Stimulated activated CD4-positive, alpha-beta T cell treated with anti-CD3 and anti-CD28 coated beads, TNF-alpha, amount 100 ng/mL, for 1 hour (primary cell): ENCODE measurements at places on chromosomes 12 and 14.

DNA sequence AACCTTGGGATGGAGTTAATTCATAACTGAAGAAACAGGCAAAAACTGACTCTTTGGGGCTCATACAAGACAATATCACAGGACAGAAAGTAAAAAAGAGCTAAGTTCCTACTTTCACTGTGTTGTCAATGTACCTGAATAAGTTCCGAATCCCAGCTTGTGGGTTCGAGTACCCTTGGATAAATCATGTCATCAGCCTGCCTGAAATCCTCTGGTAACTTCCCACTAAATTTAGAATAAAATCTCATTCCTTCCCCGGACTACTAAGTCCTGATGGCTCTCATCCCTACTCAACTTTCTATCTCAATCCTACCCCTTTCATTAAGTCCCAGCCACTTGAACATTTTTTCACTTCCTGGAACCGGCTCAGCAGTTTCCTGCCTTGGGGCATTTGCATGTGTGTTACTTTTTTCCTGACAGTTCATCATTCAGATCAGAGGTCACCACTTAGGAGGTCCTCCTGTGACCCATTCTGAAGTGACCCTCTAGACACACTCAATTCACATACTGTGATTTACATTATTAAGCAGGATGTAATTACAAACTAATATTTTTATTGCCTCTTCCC lies 12.7 kb downstream of the ERP29 start:
- DNase-seq = no peak

DNA sequence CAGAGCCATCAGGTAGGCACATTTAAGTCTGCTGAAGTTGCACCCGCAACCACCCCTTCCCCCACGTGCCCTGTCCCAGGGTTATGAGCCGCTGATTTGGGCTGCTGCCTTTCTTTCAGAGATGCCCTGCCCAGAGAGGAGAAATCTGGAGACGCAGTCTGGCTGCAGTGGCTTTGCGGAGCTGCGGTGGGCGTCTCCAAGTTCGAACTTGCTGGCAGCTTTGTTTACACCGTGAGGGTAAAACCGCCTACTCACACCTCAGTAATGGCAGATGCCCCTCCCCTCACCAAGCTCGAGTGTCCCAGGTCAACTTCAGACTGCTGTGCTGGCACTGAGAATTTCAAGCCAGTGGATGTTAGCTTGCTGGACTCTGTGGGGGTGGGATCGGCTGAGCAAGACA lies 14.7 kb downstream of the PTCSC3 start:
- DNase-seq = no peak

- no peak for DNase-seq
These were observed 36.2 kb downstream of the CHGA start for GRCh38 chr14:92959189-92959531.

- no peak for DNase-seq
These were observed 41.7 kb downstream of the ACADS start for GRCh38 chr12:120767071-120768024.

DNA sequence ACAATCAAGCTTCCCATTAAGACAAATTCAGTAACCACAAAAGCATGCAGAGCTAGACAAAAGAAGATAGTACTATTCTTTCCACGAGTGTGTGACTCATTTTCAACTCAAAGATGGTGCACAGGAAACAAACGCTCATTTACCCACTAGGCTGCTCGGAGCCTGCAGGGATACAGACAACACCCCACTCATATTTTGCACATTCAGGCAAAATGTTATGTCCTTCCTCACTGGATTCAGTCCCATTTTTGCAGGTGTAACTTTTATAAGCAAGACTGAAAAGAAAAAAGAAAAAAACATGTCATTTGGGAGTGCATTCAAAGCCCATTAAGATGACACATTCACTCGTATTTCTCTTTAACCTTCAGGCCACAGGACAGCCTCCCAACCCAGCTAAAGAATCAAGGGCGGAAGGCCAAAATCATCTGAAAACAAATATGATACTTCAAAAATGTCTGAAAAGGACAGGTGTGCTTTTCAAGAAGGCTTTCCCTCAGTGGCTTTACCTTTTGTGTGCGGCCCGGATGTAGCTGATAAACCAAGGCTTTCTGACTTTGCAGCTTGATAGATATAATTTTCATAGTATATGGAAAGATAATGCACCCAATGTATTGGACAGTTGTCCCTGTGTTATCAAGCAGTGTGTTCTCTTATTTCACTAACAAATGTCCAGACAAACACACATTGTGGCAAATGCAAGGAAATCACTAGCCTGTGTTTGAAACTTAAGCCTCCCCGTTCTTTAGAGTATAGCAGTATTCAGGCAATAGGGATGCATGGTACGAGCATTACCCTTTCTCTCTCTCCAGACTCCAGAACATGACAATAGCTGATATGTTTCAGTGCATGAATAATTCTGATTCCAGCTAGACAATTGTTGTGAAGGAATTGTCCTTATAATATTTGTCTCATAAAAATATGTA lies 147.8 kb upstream of the KRR1 start:
- no peak for DNase-seq

DNA sequence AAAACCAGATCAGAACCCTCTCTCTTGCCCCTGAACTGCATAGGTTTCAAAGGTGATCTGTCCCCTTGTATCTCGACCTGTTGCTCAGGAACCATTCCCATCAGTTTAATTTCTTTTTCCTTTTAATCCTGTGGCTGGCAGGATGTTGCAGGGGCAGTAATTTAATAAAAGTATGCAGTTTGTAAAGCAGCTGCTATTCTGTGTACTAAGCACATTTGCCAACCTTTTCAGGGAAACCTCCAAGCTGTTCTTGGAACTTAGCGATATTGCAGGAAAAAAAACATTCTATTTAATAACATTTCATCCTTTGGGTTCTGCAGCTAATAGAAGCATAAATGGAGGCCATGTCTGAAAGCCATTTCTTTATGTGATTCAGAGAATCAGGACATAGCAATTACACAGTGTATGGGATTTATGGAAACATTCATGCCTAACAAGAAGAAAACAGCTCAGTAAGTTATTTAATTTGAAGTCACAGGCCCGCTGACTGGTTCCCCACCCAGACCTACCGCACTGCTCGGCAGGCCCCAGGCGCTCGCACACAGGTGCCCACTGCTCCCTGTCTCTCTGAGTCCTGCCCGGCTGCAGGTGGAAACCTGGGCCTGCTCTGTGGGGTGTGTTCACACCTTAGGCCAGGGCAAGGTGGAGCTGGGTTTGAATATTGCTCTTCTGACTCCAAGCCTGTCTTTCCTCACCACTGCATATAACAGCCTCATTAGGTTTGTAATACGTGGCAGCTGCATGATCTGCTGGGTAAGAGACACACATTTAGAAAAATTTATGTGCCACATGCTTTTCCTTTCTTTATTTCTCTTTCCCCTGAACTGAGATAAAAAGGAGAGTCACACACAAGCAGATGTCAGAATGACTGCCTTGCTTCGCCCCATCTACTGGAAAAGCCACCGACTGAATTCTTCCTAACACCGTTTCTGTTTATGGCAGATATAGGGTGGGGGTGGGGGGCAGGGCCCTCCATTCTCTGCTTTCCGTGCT lies 119.7 kb downstream of the SLC25A47 start:
- no peak for DNase-seq
